ENCODE measurements at places on chromosomes 1 and 21. TPM values are rescaled to one million over a fixed set of nuclear protein-coding genes. Genes with fewer than 3 reads are reported as not detected.

- no peak for DNase-seq
Measured at GRCh38 chr1:221457685-221458446, 284.0 kb downstream of the DUSP10 start.

DNA sequence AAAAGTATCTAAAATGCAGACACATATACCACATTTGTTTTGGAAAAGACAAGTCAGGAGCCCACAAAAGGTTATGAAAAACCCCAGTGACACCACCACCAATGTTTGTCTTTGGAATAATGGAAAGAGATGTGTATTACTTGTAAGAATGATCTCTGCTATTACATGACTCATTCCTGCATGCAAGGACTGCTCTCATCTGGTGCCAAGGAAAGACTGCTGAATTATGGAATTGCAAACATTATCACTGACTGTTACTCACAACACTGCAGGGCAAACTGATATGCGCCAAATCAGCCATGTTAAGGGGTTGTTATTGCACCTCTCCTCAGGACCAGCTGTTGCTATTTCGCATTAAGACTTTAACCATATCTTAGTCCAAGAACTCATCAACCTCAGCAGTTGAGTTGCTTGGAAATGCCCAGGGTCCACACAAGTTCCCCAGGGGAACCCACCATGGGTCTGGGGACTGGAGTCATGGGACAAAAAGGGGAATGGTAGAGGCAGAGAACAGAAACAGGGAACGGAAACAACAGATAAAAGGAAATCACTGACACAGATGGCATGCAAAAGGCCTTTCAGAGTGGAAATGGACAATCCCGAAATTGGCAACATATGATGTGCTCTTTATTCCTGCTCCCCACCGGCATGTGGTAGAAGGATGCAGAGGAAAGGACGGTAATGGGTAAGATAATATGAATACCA, 34.4 kb downstream of the CAPZB start:
- no peak for DNase-seq

The TBX19 gene
- 1.2 TPM for polyA plus RNA-seq

- DNase-seq = no peak
Measured at GRCh38 chr1:162892906-162893611, 32.1 kb upstream of the CCDC190 start.

DNA sequence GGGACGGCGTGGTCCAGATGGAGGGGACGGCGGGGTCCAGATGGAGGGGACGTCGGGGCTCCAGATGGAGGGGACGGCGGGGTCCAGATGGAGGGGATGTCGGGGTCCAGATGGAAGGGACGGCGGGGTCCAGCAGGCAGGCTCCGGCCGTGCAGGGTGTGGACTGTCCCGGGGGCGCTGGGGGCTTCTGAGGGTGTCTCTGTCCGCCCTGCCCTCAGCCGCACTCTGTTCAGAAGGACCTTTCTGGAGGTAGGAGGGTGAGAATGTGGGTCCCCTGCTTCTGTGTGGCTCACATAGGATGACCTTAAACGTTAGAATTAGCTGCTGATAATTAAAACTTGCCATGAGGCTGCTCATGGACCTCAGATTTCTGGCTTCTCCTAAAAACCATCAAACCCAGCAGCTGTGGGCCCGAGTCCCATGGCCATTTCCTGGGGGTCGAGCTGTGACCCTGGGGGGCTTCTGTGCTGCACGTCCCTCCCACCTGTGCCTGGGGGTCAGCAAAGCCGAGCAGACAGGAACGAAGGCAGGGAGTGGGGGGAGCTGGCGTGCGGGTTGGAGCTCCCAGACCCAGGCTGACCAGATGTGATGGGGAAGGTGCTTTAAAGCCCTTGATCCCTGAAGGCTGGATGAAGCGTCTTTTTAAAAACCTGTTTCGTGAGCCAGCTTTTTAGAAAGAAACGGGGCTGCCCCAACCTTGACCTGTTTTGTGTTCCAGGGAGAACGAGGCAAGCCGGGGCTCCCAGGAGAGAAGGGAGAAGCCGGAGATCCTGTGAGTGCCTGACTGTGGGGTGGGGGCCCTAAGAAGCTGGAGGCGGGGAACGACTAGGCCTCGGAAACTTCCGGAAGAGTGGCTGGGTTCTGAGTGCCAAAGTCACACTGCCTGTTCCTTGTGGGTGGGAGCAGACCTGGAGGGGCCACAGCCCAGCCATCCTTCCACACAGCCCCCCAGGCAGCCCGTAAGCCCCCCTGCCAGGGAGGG, 7.1 kb downstream of the COL6A1 start:
- no peak for DNase-seq

- no peak for DNase-seq
Measured at GRCh38 chr1:3727825-3728776, 24.1 kb upstream of the CCDC27 start.

The PHLDA3 gene
- polyA plus RNA-seq = 10.8 TPM

The MROH9 gene
- polyA plus RNA-seq = not detected

GRCh38 chr21:42051788-42052187, 19.3 kb upstream of the UMODL1 start:
- no peak for DNase-seq

DNA sequence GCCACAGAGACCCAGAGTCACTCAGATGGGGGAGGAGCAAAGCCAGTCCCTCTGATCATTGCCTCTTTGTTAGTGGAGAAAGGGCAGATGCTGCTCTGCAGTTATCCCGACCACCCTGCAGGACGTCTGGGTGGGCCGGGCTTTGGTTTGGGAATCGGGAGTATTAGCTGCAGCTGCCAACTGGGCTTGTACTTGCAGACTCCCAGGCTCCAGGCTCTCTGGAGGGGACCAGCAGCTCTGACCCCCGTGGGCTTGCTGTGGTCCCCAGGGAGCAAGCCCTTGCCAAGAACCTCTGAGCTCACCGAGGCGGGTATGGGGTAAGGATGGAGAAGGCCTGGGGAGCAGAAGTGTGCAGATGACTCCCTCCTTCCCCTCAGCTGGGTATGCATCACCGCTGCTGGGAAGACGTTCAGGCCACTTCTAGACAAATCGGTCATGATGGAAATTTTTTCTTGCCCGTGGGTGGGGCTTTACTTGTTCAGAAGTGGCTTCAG, 21.6 kb downstream of the MAPKAPK2 start:
- DNase-seq = no peak

The MROH7 gene
- polyA plus RNA-seq = not detected

- no peak for DNase-seq
Measured at GRCh38 chr1:11429226-11429625, 49.7 kb upstream of the DISP3 start.

- no peak for DNase-seq
Measured at GRCh38 chr21:41428311-41428710, 2.3 kb downstream of the MX1 start.

DNA sequence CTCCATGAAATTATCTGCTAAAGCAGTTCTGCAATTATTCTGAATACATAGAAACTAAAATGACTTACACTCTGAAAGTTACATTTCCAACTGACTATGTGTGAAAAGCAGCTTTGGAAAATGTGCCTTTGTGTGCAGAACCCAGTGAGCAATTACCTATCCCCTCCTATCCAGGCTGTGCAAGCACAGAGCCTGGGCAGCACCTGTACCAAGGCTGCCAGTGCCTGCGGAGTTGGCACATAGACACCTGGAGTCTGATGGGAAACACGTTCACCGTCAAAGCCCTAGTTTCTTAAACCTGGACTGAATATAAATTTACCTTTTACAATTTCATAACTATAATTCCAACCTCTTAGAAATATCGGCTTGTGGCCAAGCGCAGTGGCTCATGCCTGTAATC, 307.3 kb downstream of the KCNH1 start:
- DNase-seq = no peak

The SPRR1B gene
- polyA plus RNA-seq = not detected

DNA sequence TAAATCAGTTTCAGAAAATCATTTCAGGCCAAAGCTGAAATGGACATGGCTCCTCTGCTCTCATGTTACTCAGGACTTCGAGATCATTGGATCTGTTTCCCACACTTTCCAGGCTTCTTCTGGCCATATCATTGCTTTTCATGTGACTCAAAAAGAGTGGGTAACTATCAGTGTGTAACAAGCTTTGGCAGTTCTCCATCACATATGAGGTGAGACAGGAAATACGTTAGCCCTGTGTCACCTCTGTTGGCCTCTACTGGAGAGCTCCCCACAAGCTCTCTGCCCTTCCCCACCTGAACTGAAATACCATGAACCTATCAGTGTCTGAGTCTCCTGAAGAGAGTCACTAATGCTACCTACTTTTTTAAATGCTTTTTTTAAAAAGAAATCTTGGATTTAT, 128.2 kb downstream of the LBR start:
- DNase-seq = no peak

The TSPAN1 gene
- not detected for polyA plus RNA-seq

The RAD54L gene
- 0.51 TPM for polyA plus RNA-seq

GRCh38 chr1:51422367-51423072, 92.2 kb upstream of the TTC39A start:
- DNase-seq = no peak

The CGN gene
- polyA plus RNA-seq = not detected

GRCh38 chr1:23854568-23854967, 13.5 kb downstream of the FUCA1 start:
- no peak for DNase-seq

- no peak for DNase-seq
Measured at GRCh38 chr21:15703932-15704331, 25.9 kb upstream of the USP25 start.

DNA sequence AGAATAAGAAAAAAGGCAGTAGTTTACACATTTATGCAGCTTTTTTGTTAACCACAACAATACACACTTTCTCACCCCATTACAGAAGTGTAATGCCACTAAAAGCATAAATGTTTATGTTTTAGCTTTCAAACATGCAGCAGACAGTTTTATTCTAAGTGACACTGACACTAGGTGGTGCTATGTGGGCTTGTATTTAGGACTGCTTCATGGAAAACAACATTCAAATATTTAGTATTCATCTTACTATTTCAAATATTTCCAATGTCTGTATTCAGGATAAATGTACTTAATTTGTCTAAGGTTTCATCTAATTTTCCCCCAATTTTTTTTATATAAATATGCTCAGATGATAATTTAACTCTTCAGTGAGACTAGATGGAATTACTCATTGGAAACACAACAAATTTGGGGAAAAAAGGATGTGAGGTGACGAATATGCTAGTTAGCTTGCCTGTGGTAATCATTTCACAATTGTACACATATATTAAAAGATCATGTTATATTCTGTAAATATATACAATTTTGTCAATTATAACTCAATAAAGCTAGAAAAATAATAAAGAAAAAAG, 71.4 kb downstream of the USP1 start:
- DNase-seq = peak; percentile 3

DNA sequence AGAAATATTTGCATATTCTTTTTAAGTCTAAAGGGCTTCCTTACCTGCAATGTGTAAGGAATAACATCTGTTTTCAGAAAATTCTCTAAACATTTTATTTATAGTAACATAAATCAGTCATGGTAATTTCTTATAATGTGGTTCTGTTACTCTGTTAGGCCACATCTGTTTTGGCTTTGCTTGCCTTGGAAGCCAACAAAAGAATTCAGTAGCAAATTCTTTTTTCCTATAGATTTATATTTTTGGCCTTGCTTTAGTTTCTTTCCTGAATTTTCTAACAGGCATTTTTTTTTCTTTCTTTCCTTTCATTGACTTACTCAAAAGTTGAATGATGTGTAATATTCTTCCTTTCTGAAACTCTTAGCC, 72.2 kb downstream of the OSBPL9 start:
- no peak for DNase-seq

DNA sequence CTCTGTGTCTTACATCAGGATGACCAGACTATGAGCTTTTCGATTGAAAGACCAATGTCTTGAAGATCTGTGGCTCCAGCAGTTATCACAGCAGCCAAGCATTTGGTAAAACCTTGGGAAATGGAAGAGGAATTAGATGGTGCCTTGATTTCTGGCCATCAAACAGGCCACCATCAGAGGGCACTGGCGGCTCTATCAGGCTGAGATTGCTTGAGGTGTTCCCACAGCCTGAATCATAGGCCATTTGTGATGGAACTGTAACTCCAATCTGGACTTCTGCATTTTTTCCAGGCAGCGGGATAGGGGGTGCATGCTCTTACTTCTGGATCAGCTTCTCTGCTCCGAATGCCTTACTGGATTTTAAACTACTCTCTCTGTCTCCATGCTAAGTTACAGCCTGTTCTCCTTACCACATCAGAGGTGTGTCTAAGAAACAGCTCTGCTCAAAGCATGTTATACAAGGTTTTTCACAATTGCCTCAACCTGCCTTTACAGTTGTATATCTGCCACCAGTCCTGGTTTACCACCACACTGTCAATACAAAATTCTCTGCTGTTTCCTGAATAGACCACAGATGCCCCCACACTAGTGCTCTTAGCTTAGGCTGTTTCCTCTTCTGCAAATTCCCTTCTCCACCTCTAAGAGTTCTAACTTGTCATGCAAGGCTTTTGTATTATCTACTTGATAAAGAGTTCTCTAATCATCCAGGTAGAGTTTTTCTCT, 180.9 kb downstream of the PTGER3 start:
- peak; percentile 3 for DNase-seq

GRCh38 chr1:115728341-115728740, 40.2 kb downstream of the CASQ2 start:
- no peak for DNase-seq

GRCh38 chr1:97308131-97308530, 586.5 kb downstream of the PTBP2 start:
- DNase-seq = no peak

Data from immature natural killer cell (primary cell).